ENCODE measurements at places on chromosomes 6 and 20. TPM values are rescaled to one million over a fixed set of nuclear protein-coding genes. Genes with fewer than 3 reads are reported as not detected.

Gene ZBTB2
- total RNA-seq: 6.0 TPM

Gene NHLRC1
- total RNA-seq: 1.8 TPM

Gene PLN
- total RNA-seq: 2.3 TPM

Gene OARD1
- 27.4 TPM for total RNA-seq

DNA sequence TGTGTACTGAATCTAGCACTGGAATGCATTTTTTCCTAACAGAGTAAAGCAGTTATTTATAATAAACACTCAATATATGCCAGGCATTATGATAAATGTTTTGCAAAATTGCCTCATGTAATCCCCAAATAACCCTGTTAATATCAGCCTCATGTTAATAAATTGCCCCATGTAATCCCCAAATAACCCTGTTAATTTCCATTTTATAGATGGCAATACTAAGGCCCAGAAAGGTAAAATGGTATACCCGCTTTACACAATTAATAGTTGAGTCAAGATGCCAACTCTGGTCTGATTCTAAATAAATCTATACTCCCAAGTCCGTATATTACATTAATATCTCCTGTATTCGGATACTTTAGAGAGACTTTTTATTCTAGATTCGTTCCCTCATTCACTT is 6.3 kb downstream of the MYB start:
- DNase-seq: no peak

GRCh38 chr6:41658636-41659035 is 20.4 kb downstream of the MDFI start:
- DNase-seq: no peak

GRCh38 chr6:22529866-22530265 is 39.5 kb upstream of the HDGFL1 start:
- DNase-seq: no peak

DNA sequence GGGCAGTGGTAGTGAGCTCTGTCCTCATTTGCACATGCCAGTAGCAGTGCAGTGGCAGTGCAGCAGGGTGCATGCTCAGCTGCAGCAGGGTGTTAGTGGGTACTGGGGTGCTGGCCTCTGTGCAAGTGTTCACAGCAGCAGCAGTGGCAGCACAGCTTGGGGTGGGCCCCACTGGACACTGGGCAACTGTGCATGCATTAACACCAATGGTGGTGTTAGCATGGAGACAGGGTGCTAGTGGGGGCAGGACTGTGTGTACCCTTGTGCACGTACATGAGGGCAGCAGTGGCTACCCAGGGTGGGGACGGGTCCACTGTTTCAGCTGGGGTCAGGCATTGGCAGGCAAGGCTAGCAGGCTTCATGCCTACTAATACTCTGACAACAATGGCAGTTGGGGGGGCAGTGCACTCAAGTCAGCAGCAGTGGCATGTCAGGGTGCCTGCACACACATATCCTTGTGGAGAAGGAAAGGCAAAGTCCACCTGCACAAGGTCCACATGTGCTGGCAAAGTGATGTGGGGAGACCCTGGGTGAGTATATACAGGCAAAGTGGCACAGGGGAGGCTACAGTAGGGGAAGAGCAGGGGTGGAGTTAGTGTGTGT is 60.2 kb downstream of the UNC5CL start:
- no peak for DNase-seq

Data from body of pancreas (tissue), 4 donors.